ENCODE measurements at places on chromosomes 1 and 21.

DNA sequence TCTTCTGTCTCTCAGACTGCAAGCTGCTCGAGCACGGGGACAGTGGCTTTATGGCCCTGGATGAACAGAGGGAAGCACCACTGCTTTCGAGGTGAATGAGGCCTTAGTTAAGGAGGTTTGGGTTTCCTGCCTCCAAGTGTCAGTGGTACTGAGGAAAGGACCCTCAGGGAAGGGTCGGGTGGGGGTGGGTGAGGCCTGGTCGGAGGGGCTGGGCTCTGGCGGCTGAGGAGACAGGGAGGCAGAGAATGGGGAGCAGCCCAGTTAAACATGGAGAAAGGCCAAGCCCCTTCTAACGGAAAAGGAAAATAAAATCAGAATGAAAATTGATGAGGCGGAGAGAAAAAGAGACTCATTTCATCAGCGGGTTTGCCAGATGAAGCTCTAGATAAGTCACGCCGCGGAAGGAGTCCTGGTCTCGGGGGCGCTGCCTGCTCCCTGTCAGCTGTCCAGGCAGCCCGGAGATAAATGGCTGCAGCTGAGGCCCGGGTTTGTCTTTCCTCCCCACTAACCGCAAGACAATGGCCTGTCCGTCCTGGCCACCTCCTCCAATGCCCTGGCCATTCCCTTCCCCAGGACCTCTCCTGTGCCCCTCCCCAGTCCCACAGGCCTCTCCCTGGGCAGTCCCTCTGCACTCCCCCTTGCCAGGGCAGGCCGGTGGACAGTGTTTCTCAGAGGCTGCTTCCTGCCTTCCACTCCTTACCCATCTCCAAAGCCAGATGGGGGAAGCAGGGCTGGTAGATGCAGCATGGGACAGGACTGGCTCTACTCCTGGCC lies 55.2 kb downstream of the LRRN2 start:
- DNase-seq, result no peak

DNA sequence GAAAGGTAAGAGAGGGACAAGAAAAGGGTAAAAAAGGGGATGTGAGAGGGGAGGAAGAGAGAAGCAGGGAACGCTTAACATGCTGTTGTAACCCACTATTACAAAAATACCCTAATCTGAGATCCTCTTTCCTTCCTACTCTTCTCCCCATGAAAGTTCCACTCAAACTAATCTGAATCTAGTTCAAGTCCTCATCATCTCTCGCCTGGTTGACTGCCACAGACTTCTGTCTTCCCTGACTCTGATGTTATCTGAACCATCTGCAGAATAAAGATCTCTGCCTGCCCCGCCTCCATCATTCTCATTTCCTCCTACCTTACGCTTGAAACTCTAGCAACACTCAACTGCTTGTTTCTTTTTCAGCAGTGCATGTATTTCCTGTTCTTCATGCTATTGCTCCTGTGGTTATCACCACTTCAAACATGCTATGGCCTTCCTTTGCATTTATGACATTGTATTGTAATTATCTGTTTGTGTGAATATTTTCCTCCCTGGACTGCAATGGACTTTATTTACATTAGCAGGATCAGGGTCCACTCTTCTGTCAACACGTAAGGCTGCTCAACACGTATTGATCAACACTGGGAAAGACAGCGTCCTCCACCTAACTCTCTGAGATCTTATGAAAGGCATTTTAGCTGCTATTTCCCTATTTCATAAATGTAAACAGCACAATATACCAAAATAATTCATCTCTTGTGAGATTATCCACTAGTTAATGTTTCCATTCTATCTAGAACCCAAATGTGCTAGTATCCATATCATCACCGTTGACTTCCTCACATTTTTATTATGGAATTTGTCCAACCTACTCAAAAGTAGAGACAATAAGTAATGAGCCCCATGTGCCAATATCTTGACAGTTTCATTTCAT lies 215.5 kb upstream of the USP25 start:
- no peak for DNase-seq

- no peak for DNase-seq
Observed at GRCh38 chr1:238060061-238060460, 169.3 kb upstream of the ZP4 start.

DNA sequence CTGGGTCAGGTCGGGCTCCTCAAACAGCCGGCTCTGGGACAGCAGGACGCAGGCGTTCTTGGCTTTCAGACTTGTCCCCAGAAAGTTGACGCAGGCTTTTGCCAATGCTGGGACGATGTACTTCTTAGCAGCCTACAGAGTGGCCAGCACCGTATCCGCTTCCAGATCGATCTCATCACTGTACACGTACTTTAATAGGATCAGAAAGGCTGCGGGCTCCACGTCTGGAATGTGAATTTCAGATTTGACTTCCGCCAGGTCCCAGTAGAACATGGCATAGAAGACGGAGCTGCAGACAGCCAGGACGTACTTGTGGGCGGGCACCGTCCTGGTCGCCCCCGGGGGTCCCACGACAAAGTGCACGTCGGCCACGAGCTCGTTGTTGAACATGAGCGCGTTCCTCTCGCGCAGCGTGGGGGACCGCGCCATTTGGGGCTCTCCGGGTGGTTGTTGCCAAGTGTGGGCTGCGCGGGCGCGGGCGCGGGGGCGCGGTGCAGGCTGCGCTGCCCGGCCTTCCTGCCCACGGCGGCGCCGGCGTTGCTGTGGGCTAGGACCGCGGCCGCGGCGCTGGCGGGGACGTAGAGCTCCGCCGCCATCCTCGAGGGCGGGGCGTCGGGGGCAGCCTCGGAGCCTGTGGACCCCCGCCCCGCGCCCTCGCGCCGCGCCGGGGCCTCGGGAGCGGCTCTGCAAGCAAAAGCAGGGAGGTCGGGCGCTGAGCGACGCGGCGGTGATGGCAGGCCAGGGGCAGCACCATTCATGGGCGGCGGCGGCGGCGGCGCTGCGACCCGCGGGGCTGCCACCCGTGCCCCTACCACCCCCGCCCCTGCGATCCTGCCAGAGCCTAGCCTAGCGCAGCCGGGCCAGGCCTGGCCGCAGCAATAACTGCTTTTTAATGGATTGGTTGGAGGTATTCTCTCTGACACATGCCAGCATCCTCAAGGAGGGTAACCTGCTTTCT lies 10.6 kb downstream of the CNR2 start:
- peak; percentile 31 for DNase-seq

DNA sequence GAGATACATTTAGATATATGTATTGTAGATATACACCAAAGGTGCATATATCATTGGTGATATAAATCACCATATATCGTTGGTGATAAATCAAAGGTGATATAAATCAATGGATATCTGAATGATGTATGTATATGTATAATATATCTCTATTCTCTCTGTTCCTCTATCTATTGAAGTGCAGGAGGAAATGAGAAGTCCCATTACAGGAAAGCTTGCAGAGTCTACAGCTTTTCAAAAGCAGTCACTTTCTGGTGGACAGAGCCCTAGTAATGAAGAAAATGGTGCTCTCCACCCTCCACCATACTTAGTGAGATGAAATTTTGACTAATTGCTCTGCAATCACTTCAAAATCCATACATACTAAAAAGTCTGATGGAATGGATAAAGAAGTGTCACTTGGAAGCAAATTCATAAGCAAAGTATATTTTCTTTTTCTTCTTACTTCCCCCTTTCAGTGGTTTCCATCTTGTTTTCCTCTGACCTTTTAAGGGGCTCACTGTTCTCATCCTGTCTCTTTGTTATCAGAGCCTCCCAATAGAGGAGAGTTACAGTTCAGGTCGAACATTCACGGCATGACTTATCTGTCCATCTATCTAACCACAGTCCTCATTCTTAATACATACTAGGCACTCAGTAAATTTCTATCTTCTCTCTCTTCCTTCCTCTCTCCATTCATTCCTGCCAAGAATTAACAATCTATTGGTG lies 227.2 kb downstream of the KCNJ6 start:
- DNase-seq, result no peak

DNA sequence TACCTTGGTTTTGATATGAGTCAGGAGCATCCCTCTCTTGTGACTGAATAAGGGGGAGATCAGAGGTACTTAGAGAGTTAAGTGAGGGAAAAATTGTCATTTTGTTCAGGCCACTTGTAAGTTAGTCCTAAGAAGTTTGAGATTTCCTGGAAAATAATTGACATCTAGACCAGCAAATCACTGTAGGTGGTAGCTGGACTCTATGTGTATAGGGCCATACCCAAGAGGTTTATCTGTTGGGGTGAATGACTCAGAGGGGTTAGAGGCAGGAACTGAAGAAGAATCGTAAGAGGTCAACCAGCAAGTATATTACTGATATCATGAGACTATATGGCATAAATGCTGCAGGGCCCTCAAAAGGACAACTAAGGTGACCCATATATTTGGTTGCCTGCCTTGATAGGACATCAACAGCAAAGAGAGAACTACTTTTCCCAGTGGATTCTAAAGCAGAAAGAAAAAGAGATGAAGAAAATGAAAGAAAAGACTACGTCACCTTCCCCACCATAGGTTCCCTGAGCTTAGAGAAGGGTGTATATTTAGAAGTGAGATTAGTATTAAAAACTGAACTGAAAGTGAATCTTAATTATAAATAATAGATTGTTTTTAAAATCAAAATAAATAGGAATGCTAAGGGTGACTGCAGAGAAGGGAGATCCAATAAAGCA lies 8.0 kb upstream of the RNPC3 start:
- no peak for DNase-seq

GRCh38 chr1:198231779-198232178 lies 75.0 kb downstream of the NEK7 start:
- DNase-seq, result no peak

DNA sequence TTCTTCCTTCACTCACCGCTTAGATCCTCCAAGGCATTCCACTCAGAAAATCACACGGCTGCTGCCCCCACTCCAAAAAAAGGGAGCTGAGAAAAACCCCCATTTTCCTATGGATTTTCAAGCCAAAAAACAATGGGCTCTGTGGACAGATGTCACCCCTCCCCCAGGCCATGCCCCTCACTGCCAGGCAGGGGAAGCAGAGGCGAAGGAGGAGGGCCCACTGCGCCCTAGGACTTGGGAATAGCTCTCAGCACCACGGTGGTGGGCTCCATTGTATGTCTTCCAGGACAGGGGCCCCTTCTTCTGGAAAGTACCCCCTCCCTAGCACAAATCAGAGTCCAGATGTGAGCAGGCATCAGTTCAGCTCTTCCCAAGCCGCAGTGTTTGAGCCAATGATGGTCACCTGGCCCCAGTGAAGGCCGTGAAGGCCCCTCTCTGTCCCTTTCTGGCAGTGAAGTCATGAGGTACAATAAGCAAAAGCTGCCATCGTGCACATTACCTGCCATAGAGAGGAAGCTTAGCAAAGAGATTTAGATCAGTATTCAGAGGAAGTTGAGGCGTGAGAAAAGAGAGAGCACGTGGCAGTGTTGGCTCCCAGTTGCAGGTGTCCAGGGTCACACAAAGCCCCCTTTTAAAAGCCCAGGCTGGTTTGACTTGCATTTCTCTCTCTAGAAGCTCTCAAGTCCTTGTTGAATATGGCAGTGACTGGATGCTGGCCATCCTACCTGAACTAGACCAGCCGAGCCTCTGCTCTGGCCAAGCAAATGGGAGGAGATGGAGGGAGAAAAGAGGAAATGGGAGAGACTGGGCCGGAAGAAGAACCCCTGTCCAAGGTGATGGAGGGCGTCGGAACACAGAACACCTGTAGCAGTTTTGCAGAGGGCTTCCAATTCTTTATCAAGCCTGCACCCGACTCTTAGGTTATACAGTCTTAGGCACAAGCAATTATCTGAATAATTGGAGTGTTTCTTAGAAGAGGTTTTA lies 149.0 kb downstream of the TOMM20 start:
- DNase-seq, result no peak

DNA sequence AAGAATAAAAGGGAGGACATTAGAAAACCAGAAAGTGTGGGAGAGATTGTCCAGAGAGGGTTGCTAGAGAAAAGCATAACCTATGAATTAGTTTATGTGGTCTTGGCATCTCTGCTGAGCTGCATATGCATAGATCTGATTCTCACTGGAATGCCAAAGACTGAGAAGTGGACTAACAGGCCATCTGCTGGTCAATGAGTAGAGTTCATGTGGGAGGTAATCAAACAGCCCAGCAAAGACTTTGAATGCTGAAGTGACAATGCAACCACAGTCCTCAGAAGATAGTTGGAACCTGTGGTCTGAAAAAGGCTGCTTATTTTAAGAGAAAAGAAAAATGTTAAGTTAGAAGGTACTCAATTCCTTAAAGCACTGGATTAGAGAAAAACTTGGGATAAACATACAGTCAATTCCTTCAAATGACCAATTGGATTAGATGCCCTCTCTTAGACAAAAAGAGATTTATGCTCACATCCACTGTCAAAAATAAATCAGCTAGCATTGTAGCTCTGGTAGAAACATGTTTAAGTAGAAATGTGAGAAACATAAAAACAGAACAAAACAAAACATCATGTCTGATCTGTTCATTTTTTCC lies 382.8 kb downstream of the AMY1C start:
- no peak for DNase-seq

DNA sequence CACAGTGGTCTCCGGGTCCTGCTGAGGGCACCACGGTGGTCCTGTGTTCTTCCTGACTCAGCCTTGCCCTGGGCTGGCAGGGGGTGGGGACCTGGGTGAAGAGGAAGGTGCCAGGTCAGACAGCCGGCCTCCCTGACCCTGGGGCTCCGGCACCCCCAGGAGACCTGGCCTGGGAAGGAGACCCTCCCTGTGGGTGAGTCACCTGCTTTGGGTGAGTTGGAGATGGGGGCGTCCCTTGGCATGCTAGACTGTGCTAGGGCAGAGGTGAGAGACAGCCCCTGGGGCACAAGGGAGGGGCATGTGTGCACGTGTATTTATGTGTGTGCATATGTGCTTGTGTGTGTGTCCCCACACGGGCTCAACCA lies 23.4 kb downstream of the SPSB1 start:
- peak; percentile 46 for DNase-seq

GRCh38 chr1:78370356-78370755 lies 120.4 kb upstream of the PTGFR start:
- DNase-seq, result no peak

DNA sequence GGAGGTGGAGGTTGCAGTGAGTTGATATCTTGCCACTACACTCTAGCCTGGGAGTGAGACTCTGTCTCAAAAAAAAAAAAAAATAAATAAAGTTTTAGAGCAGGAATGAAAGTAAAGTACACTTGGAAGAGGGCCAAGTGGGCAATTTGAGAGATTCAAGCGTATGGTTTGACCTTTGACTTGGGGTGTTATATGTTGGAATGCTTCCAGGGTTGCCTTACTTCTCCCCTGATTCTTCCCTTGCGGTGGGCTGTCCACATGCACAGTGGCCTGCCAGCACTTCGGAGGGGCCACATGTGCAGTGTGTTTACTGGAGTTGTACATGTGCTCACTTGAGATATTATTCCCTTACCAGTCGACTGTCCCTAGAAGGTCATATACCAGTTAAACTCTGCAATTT lies 295.5 kb upstream of the PROX1 start:
- no peak for DNase-seq

Data from thyroid gland (tissue), 4 donors.